Neural crest cell (in vitro differentiated cells): ENCODE measurements at places on chromosomes 4 and X.

DNA sequence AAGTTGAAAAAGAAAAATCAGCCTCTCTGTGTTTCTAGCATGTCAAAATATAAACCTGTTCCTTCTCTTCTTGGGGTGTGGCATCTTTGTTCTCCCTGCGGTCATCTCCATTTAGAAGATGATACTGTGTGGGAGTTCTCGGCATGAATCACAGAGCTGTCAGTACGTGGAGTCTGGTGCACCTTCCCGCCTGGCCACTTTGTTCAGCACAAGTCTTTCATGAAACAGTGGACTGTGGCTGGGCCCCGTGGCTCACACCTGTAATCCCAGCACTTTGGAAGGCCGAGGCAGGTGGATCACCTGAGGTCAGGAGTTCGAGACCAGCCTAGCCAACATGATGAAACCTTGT is 166.5 kb downstream of the MAML3 start:
- DNase-seq = no peak

DNA sequence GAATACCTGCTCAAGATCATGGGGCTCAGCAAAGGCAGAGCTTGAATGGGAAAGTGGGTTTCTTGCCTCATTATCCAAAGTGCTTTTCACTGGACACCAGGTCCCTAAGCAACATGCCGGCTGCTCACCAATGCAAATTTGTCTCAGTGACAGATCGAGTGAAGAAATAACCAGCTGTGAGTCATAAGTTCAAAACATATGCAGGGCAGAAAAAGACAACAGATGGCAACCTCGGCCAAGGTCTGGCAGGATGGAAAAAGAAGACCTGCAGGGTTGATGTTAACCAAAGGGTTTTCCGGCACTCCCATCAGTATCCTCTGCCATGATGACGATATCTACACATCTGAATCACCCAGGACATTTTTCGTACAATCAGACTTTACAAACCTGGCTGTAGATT is 124.1 kb downstream of the AFAP1 start:
- no peak for DNase-seq

DNA sequence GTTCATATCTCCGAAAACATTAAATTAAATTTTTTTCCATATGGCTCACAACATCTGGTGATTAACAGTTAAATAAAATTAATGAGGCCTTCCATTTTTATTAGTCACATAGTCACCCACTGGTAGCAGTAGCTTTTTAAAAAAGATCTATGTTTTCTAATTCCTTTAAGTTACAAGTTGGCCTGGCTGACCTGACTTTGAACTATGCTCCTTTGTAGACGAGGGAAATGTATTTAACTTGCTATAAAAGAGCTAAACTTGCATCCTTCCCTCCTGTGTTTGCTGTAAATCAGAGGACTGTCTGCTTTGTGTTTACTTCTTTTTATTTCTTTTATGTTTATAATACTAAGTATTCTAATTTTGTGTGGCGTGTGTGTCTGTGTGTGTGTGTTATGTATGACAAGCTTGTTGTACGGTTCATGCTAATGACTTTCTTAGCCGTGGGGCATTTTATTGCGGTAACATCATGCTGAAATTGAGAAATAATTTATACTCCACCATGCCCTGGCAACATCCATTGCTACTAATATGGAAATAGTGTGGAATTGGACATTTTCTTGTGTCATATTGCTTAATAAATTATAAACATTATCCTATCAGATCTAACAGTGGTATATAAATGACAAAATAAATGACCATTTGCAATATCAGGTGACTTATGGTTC is 241.7 kb downstream of the SNCA start:
- no peak for DNase-seq

- no peak for DNase-seq
These were observed 431.6 kb upstream of the MAOA start for GRCh38 chrX:43224496-43224895.

DNA sequence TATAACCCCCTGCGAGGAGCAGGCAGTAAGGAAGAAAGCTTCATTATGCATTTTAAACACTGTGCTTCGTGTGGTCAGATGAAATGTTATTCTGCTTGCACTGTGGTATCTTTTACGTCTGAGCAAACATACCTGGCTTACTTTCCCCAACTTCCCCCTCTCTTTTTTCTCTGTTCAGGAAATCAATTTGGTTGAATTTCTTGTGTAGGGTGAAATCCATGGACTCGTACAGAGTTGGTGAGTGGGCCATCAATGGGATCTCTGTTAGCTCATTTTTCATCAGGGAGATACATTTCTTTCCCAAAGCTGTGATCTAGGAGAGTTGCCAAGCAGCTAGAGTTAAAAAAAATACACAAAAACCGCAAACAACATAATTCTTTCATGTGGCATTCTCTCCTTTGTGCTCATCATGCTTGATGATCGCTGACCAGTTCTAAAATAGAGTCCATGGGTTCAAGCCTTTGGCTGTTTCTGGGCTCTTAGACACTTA is 98.5 kb downstream of the FRAS1 start:
- DNase-seq = no peak
